ENCODE measurements at places on chromosomes 7 and 10.
A peak's percentile ranks its signal among the peaks of the same experiment; 100 is the strongest.

GRCh38 chr10:98568551-98568950 is 121.8 kb upstream of the HPS1 start:
- no peak for DNase-seq

- DNase-seq, result no peak
Observed at GRCh38 chr7:80934321-80934720, 15.5 kb upstream of the SEMA3C start.

- no peak for DNase-seq
Observed at GRCh38 chr10:55747244-55747643, 613.8 kb downstream of the ZWINT start.

GRCh38 chr10:133114726-133115452 is 27.2 kb downstream of the ADGRA1 start:
- no peak for DNase-seq

DNA sequence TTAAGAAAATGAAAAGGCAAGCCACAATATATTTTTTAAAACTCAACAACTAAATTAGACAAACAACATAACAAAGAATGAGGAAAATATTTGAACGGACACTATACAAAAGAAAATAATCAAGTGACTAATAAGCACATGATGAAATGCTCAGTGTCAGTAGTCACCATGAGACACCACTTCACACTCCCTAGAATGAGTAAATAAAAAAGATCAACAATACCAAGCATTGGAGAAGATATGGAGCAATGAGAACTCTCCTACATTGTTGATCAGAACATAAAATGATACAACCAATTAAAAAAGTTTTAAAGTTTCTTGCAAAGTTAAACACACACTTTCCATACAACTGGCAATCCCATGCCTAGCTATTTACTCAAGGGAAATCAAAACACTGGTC is 222.2 kb downstream of the C7orf25 start:
- DNase-seq, result no peak

- no peak for DNase-seq
Observed at GRCh38 chr10:106577266-106577665, 587.2 kb downstream of the SORCS1 start.

GRCh38 chr10:51643734-51644133 is 55.7 kb downstream of the CSTF2T start:
- DNase-seq, result no peak

DNA sequence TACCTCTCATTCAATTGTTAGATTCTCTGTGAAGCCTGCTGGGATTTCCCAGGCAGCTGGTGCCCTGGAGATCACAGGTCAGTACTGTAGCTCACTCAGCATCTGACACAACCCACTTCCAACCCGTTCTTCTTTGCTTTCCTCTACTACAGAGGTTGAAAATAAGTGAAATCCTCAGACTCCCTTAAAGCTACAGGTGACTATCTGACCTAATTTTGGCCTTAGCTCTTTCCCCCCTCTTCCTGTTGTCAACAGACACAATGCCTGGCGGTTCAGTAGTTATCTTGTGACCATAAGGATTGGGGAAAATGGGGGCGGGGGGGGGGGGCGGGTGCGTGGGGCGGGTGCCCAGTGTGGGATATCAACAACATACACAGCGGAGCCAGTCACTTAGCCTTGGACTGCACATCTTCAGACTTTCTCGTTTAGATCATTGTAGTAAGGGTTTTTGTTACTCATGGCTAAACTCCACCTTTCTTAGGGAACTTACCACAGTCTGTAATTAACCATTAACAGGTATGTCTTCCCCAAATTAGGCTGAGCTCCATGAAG is 37.8 kb downstream of the MTPN start:
- DNase-seq, result no peak

DNA sequence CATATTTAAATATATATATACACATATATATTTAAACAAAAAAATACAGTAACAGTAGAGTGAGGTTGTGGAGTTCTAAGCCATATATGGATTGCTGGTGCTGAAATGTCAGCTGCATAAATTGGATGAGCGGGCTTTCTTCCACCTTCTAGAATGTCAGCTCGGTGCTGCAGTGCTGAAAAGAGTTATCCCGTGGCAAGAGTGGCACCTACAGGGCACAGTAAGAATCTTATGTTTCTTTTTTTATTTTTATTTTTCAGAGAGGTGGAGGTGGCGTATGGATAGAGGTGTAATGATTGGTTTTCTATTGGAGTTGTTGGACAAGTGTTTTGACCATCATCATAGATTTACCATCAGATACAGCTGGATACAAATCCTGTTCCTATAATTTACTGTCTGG is 86.2 kb upstream of the DYNC1I1 start:
- DNase-seq, result peak; percentile 23

- peak; percentile 81 for DNase-seq
Observed at GRCh38 chr7:27921081-27921836, 181.3 kb downstream of the TAX1BP1 start.

DNA sequence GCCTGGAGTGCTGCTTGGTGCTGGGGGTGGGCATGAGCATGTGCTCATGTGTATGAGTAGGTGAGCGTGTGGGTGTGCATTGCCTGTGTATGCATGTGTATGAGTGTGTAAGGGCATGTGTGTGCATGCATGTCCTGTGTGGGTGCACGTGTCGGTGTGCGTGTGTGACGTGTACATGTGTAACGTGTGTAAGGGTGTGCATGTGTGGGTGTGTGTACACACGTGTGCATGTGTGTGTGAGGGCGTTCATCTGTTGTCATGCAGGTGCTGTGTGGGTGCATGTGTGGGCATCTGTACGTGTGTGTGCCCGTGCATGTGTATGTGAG is 30.3 kb downstream of the FAM20C start:
- DNase-seq, result no peak

DNA sequence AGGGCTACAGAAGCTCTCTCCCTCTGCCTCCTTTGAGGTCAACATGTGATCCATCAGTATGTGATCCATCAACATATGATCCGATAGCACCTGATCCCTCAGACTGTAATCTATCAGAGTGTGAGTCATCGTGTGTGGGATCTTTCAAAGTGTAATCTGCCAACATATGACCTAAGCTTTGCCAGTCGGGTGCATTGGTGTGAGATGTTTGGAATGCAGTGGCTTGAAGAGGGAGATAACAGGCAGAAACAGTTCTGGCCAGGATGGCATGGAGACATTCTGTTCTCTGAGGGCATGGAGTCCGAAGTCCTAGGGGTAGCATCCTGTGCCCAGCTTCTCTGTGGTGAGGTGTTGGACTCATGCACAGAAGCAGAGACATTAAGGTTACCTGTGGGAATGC is 217.7 kb upstream of the ETV1 start:
- DNase-seq, result no peak

DNA sequence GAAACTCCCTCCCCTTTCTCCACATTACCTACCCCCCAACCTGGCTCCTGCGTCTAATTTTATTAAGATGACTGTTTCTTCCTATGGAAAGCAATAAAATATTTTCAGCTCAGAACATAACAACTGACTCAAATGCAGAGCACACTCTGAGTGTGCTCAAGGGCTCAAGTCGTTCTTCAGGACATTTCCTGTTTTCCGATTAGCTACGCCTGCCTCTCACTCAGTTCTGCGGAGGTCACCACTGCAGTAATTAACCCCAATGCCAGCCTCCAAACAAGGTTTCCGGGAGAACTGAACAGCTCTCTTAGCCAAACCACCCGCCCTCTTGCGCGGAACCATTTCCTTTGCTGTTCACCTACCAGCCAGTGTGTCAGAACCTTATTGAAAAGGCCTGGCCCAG is 19.3 kb downstream of the MYOF start:
- DNase-seq, result no peak

GRCh38 chr7:107441581-107442422 is 28.1 kb upstream of the GPR22 start:
- DNase-seq, result no peak

GRCh38 chr7:120825152-120825551 is 32.8 kb downstream of the TSPAN12 start:
- DNase-seq, result no peak

GRCh38 chr10:35445150-35445884 is 109.0 kb downstream of the CCNY start:
- DNase-seq, result no peak

DNA sequence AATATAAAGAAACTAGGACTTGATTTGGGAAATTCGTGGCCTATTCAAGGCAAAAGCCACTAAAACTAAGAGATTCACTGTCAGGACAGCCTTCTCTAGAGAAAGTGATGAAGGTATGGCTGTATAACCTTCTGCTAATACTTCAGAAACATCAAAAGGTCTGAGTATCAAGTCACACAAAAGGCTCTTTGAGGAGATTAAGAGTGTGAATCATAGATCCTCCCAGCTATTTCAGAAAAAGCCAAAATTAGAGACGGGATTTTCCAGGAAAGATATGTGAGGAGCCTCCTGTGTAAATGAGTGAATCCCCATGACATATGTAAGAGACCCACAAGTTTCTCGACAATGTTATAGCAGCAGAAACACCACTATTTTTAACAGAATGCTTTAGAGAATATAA is 56.2 kb downstream of the UBE3C start:
- no peak for DNase-seq
